ENCODE measurements at places on chromosomes 6 and 20.

DNA sequence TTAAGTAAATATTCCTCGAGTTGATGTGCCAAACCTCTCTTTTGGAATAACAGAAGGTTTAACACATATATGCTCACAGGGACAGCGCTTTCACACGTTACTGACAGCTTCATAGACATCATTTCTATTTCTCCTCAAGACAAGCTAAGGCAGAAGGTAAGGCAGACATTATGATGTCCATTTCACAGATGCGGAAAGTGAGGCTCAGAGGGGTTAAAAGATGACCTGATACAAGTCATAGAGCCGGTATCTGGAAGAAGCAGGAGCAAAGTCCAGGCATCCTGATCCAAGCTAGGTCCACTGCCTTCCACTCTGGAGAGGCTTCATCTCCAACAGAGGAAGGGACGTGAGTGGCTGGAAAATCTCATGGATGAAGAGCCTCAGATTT lies 86.7 kb downstream of the FOXC1 start:
- DNase-seq: no peak

- DNase-seq: no peak
Measured at GRCh38 chr6:25874822-25875562, 949 bp upstream of the SLC17A3 start.

DNA sequence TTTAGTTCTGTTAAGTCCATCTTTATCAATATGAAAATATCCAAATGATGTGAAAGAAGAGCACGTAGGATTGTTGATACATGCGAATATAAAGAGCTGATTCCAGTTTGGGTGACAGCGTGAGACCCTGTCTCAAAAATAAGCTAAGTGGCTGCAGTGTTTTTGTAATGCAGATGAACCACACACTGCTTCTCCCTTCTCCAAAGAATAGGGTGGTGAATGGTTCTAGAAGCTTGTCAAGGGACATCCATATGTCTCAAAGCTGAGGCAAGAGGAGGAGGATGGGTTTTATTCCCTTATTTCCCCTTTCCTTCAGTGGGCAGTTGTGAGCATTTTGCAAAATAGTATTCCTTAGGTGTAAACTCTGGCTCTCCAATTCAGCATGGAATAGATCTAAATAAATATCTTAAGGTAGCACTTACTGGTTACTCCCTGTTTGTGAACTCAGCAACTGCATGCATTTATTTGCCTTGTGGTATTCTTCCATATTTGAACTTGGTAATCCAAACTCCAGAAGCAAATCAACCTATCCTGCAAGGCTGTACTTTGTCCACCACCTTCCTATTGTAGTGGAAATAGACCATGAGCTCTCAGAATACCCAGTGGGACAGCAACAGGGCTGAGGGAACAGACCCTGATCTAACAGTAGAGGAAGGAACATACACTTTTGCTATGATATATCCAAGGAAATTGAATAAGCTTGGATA lies 38.0 kb downstream of the XRN2 start:
- DNase-seq: no peak

- DNase-seq: no peak
Measured at GRCh38 chr6:38909015-38909730, 139.4 kb upstream of the GLP1R start.

DNA sequence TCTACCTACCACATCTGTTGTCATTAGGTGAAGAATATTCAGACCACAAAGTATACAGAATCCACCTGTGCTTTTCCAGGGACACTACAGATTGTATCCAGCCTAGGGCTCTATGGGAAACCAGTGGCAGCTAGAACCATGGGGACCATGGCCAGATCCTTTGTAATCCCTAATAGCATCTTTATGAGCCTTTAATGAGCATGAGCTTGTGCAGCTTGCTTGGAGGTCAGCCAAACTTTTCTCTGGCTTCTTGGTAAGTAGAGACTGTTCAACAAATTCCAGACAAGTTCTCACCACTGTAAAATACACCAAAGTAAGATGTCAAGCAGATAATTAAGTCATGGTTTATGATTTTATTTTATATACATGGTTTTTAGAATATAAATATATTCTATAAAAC lies 301.6 kb upstream of the ADGRB3 start:
- no peak for DNase-seq

DNA sequence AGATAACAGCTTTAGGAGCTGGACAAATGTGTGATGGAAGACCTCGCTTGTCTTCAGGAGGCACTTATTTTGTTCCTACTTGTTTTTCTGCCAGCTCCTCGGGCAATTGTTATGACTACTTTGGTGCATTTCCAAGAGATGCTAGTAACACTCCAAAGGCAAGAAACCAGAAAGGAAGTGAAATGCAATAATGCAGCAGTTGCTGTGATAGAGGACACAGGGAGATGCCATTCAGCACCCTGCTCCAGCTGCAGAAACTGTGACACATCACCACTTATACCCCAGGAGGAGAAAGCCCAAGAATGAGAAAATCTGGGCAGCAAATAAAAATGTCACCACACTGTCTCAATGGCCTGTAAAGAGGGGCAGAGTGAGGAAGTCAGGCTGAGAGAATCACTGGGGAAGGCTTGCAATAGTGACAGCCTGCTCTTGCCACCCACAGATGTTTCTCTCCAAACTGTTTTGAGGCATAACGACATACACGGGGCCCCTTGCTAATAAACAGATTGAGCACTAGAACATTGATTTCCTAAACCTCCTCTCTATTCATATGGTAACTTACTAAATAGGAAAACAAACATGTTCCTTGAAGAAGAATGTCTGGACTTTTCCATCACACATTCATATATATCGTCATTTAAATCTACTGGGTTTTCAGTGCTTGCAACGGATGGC lies 231.0 kb upstream of the PRND start:
- DNase-seq: no peak

GRCh38 chr20:17852323-17852722 lies 116.3 kb downstream of the SNX5 start:
- DNase-seq: no peak

Data from hippocampal formation (tissue), 2 donors.